ENCODE measurements at places on chromosomes 2 and 18. TPM values are rescaled to one million over a fixed set of nuclear protein-coding genes. Genes with fewer than 3 reads are reported as not detected.

FAM161A gene
- 6.9 TPM for total RNA-seq

TFPI gene
- 56.5 TPM for total RNA-seq

RTP5 gene
- not detected for total RNA-seq

ABCG5 gene
- not detected for total RNA-seq

TTN gene
- total RNA-seq = under 0.01 TPM

LINC00305 gene
- total RNA-seq = not detected

UPP2 gene
- total RNA-seq = not detected

GPR75 gene
- 1.6 TPM for total RNA-seq

PLA2R1 gene
- 1.9 TPM for total RNA-seq

AGXT gene
- total RNA-seq = not detected

INHA gene
- total RNA-seq = 0.39 TPM

NT5DC4 gene
- not detected for total RNA-seq

COBLL1 gene
- total RNA-seq = 4.2 TPM

ABCG8 gene
- total RNA-seq = not detected

TRIM43 gene
- not detected for total RNA-seq

Data from A549 treated with Mapracorat at 1 μM for 4 hours (cell line).